ENCODE measurements at places on chromosomes 6 and 20. TPM values are rescaled to one million over a fixed set of nuclear protein-coding genes. Genes with fewer than 3 reads are reported as not detected.

GNMT gene
- 0.22 TPM for total RNA-seq

STK4 gene
- 11.2 TPM for total RNA-seq

GRCh38 chr6:107032051-107032450 is 4.1 kb downstream of the MTRES1 start:
- DNase-seq = no peak

CD40 gene
- 6.0 TPM for total RNA-seq

TCF15 gene
- total RNA-seq = 5.9 TPM

ETV7 gene
- 0.04 TPM for total RNA-seq

- DNase-seq = no peak
These were observed 45.5 kb downstream of the MLIP start for GRCh38 chr6:54156650-54157250.

NKX2-2 gene
- 0.04 TPM for total RNA-seq

DNA sequence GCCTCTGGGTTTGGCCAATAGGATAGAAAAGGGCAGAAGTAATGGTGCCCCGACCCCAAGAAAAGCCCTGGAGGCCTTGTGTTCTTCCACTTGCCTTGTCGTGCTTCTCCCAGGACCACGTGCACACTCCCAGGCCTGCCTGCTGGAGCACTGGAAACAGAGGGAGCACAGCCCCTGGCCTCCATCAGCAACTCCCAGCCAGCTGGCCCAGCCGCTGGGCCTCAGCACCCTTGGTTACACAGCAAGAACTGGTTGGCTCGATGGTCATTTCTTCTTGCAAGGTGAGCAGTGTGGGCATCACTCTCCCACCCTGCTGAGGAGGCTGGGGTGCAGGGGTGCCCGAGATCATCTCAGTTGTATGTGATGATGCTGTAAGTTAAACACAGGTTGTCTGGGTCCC is 69.2 kb upstream of the CST7 start:
- DNase-seq = no peak

GRCh38 chr6:152298055-152298647 is 339.0 kb downstream of the SYNE1 start:
- DNase-seq = no peak

DNA sequence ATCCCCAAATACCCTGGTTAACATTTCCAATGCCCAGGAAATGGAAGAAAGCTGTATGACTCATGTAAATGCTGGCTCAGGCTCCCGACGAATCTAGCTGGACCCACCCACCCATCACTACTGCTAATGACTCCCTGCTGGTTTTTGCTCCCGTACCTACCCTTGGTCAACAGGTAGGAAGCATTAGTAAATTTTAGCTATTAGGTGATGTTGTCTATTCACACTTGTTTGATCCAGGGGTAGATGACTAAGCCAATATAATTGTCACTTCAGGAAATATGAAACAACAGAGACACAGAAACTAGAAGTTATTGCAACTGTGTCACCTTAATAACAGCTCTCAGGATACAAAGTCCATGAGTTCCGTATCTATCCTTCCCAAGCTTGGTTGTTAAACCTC is 94.4 kb upstream of the BEND6 start:
- DNase-seq = no peak

DNA sequence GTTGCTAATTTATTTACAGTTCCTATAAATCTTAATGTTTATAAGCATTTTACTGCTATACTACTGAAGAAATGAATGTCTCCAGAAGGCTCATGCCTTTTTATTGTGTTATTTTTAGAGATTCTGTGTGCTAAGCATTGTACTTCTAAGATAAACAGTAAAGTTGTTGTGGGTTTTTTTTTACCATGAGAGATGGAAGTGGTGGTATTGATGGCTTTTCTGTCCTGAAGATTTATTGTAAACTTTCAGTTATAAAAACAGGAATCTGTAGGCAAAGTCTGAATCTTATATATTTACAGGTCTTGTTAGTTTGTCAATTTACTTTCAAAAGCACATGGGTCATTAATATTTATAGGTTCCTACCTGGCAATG is 246.9 kb downstream of the TMEM242 start:
- no peak for DNase-seq

DNA sequence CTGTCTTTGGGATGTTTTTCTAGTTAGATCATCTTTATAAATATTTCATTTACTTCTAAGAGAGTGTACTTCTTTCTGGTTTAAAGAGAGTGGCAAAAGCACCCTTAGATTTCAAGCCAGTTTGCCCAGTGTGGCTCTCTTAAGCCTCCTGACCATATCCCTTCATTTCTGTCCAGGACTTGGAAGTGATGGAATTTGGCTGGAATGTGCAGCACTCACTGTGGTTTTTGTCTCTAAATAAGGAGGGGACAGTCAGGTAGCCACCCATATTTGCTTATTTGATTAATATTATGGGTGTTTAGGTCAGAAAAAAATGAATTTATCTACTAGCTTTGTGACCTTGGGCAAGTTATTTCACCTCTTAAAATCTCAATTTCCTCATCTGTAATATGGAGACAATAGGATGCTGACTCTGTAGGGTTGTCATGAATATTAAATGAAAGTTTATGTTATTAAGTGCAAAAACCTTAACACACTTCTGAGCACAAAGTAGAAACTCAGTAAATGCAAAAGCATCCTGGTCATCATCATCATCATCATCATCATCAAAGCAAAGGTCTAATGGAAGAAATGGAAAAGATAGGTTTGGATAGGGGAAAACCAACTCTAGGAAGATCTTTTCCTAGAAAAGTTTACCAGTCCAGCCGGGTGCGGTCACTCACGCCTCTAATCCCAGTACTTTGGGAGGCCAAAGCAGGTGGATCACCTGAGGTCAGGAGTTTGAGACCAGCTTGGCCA is 3.1 kb downstream of the CRYBG1 start:
- no peak for DNase-seq

- no peak for DNase-seq
These were observed 55.1 kb downstream of the STMND1 start for GRCh38 chr6:17156966-17157365.

ERVFRD-1 gene
- 0.04 TPM for total RNA-seq

MRAP2 gene
- 30.6 TPM for total RNA-seq

DNA sequence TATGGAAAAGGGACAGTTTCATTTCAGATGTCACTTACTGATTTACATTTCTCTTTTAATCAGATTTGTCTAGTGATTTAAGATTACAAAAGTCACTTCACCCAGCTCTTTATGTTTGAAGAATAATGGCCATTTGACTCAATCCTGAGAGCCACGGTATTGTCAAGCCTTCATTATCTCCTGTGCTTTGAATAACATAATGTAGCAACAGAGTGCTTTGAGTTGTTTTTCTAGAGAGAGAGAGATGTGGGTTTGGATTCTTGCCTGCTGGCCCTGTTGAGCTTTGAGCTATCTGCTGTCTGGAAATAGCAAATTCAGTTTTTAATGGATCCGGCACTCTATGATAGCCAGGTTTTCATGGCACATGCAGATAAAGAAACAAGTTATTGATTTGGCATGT is 478.4 kb upstream of the SOX4 start:
- DNase-seq = peak; percentile 72

GRCh38 chr20:63937596-63937995 is 18.6 kb downstream of the UCKL1 start:
- no peak for DNase-seq

DNA sequence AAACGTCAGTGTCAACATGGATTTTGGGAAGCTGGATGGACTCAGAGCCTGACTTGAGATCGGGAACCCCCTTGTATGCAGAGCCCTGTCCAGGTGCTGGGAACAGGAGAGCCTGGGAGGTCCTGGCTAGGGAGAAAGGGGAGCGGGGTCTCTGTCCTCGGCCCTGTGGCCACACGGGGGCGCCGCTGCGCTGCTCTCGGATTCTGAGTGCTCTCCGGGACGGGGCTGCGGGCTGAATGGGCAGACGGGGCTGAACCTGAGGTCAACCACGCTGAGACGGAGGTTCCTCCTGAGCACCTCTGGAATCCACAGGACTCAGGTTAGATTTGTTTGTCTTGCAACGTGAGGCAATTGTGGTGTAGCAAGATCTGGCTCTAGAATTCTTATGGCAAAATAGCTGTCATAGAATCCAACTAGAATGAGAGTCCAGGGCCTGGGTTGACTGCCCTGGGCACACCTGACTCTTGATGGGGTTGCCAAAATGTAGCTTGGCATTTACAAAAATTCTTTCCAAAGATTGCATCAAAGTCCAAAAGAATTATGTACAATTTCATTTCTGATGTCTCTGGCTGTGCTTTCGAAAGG is 20.6 kb upstream of the HLA-F start:
- DNase-seq = peak; percentile 40

DNA sequence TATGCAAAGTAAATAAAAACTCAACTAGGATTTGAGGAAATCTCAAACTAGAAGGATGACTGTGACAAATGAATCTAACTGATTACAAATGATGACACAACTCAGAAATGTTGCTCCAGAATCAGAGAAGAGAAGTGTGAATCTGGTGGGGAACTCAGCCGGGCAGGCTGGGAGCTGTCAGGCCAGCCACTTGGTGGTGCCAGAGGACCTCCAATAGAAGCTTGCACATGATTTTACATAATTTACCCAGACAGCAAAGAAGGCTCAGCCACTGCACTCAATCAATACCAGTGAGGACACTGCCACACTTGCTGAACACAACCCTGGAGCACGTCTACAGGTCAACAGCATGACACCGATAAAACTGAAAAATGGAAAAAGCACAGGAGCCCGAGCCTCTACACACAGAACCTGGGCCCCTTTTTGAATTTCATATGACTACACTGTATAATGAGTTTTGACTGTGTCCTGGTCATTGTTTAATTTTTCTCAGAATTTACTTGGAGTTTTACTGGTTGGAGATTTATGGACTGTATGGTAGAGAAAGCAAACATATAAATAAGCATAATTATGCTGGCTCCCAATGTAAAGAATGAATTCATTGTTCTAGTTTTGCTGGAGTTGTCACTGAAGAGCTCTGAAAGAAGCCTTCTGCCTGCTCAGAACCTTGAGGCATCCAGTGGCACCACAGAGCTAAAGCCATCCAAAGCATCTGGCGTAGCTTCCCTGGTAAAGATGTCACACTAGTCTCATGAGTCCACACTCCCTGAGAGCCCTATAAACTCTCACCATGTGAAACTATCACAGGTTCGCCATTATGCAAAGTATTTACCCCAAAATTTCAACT is 296.5 kb downstream of the THBS2 start:
- DNase-seq = peak; percentile 81

DNA sequence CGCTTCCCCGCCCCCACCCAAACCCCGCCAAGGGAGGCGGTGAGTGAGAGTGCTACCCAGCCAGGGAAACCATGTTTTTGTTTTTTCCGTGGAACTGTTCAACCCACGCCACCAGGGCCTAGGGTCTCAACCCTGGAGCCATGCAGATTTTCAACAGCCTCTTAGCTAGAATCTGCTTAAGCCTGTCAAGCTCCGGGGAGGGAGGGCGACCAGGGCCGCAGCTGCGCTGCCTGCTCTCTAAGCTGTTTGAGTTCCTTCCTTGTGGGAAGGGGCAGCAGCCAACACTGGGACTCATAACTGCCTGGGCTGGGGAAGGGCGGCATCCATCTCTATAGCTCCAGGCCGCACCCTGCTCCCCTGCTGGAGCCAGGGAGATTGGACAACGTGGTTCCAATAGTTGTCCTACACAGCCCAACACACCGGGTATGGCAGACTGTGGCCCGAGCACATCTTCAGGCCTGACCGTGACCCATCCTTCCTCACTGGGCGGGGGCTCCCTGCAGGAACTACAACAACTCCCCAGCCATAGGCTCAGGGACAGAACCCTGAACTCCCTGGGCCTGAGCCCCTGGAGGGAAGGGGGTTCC is 1065.7 kb upstream of the MANEA start:
- no peak for DNase-seq

ZNF391 gene
- 3.0 TPM for total RNA-seq

GRCh38 chr6:140340795-140341194 is 966.3 kb upstream of the CITED2 start:
- no peak for DNase-seq

KPNA5 gene
- total RNA-seq = 20.4 TPM

- DNase-seq = no peak
These were observed 10.7 kb downstream of the PXDC1 start for GRCh38 chr6:3740551-3741476.

DNA sequence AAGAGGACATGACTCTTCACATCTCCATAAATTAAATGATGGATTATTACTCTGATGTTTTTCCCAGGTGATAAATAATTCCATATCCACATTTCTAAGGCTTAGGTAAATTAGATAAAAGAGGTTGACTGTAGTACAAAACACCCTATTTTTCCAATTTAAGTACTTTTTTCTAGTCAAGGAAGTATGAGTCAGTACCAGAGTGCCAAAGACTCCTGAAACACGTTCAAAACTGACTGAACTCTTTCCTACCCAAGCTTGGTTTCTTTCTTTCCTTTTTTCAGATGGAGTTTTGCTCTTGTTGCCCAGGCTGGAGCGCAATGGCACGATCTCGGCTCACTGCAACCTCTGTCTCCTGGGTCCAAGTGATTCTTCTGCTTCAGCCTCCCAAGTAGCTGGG is 85.0 kb downstream of the DOK5 start:
- DNase-seq = no peak

GRCh38 chr6:41488433-41489119 is 57.6 kb upstream of the FOXP4 start:
- peak; percentile 73 for DNase-seq

GRCh38 chr6:27605401-27606342 is 132.8 kb upstream of the ZNF184 start:
- DNase-seq = peak; percentile 41

DNA sequence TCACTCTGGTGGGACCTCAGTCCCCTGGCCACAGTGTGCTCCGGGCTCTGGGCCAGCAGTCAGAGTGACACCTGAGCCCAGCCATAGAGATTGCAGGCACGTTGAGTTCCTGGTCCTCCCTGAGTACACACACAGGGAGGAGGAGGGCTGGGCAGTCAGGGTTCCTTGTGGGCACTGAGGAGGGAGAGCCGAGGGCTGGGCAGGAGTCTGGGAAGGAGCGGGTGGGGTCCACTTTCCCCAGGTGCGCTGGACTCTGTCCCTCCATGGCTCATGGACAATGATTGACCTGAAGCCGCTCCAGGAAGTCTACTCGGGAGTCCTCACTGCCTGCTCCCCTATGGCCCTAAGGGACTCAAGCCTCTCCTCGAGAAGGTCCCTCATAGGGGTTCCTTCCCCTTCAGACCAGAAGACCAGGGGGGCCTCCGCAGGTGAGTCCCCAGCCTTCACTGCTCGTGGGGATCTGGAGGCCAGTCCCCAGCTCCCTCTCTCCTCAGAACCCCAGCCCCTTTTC is 1.1 kb downstream of the SLC44A4 start:
- DNase-seq = no peak

DNA sequence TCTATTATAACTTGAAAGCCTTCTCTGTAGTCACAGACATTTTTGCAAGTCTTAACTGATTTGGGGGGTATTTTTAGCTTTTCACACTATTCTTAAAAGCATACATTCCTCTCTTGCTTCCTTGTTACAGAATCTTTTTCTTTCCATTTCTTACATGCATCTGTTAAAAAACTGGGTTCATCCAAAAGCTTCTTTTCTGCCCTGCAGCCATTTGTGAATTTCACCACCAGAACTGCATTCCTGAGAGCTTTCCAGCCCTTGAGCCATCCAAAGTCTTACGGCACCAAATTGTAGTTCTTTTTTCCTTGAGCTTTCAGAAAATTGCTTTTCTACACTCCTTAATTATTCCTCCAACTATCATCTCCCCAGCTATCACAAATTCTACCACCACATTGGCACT is 19.7 kb upstream of the GSTA4 start:
- peak; percentile 51 for DNase-seq

Data from muscle of leg (tissue), 16 donors.